ENCODE measurements at places on chromosomes 6 and 20.

- DNase-seq: no peak
Measured at GRCh38 chr6:159014406-159014805, 14.4 kb upstream of the RSPH3 start.

DNA sequence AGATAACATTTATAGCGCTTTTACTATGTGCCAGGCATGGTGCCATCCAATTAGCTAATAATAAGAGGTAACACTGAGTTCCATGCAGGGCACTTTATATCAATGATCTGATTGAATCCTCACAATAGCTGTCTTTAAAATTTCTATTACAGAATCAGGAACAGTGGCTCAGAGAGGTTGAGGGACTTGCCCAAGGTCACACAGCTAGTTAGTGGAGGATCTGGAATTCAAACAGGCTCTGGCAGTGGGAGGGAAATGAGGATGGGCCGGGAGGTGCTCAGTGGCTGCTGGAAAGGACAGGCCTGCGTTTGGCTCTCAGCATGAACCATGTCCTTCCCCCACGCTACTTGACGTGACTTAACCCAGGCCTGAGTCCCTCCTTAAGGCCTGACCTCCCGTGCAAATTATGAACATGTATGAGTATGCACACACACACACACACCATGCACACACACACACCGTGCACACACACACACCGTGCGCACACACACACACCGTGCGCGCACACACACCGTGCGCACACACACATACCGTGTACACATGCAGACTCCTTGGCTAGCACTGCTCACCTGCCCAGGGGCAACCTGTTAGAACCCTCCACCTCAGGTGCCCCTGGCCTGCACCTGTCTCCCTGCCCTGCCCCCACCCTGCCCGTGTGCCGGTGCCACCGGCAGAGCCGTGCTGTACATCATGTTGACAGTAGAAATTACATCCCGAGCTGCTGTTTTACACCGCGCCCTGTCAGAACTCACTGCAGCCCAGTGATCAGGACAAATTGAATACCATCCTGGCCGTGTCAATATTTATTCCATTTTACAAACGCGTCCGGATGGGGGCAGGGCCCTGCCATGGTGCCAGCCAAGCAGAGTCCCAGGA is 43.7 kb downstream of the CDH22 start:
- DNase-seq: no peak

DNA sequence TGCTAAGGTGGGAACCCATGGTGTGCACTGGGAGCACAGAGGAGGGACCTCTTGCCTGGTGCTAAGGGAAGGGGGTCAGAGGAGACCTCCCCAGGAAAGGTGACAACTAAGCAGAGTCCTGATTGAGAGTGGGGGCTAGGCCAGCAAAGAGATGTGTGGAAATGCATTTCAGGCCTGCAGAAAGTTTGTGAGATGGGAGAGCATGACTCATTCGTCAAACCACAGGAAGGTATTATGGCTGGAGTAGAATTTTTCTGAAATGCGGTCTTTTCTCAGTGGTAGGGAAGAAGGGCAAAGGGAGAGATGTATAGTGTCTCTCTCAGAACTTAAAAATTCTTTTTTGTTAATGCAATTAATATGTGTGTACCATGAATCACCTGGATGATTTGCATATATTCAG is 23.6 kb upstream of the EDN1 start:
- DNase-seq: no peak

DNA sequence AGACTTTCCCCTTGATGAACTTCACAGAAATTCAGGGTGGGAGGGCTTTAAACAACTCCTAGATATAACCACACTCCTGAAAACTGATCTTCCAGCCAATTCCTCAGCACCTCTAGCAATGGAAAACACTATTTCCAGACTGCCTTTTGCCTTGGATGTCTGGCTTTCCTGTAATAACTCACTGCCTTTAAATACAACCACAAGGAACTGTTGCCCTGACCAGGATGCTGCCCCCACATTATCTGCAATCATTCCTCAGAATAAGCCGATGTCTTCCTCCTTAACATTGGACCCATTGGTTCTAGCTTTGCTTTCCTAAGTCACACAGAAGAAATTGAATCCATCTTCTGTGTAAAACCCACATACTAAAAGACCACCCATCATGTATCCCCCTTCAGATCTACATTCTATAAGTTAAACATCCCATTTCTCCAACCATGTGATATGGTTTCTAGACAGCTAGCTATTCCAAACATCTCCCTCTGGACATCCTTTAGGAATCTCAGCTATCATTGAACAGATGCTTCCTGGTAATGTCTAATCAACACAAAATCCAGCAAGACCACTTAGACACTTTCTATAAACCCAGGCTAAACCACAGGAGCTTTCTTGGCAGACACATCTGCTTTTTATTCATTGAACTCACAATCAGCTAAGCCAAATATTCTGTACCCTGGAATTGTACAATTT is 95.9 kb upstream of the KCNQ5 start:
- no peak for DNase-seq

- no peak for DNase-seq
Measured at GRCh38 chr6:125919618-125920017, 37.0 kb upstream of the HINT3 start.

GRCh38 chr6:170545405-170545804 is 7.7 kb downstream of the PSMB1 start:
- no peak for DNase-seq

GRCh38 chr6:159461998-159462397 is 231.0 kb downstream of the SOD2 start:
- DNase-seq: no peak

- no peak for DNase-seq
Measured at GRCh38 chr6:116507324-116507723, 4.1 kb upstream of the CALHM5 start.

DNA sequence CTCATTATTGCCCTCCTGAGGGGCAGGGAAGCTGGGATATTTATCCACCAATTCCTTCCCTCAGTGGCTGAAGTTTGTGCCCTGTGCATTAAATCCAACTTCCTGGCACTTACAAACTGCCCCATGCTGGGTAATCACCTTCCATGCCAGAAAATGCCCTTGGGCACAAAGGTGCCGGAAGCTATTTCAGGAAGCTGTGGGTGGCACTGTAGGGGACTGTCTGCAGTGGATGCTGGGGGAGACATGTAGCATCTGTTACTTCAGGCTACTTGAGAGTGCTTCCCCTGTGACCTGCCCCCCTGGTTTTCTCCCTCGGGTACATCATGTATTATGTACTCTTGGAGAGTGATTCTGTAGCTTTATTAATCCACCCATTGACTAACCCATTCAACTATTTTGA is 24.7 kb upstream of the RALGAPA2 start:
- DNase-seq: no peak

All from WTC11 (cell line).